ENCODE measurements at places on chromosomes 12 and 14.

DNA sequence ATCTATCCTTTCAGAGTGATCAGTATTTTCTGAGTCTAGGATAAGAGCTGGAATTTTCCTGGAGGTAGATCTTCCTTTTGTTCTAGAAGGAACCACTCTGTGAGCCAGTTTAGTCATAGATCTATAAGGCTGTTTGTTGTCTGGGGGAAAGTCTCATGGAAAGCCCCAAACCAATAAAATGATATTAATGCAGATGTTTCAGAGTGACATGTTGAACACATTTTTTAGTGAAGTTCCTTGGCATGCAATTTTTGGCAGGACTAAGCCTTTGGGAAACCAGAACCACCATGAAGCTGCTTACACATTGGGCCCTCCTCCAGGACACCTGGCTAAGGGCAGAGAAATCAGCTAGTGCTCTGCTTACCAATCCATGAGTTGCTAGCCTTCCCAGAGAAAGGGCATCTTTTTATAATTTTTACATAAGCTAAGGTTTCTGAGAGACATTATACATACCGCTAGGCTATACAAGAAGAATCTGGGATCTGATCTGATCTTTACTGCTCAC is 101.5 kb upstream of the PCED1B start:
- no peak for DNase-seq

DNA sequence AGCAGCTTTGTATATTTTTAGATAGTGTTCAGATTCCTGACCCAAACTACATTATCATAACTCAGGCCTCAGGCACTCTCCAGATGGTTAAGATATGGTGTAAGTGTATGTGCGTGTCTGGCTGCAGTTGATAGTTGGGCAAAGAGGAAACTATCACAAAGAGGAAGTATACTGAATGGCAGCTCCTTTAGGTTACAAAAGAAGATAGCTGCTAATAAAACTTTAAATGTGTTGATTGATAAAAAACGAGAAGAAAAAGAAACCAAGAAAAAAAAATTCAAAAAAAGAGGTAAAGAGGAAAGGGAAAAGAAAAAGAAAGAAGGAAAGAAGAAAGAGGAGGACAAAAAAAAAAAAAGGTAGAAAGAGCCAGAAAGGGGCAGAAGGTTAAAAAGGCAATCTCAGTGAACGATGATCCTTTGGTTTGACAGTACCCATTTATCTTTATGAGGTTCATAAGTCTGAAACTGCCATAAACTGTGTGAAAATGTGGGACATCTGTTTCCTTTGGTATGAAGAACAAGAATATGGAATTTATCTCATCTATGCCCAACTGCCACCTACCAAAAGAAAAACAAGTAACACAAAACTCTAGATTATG is 42.2 kb downstream of the TAOK3 start:
- DNase-seq: no peak

- DNase-seq: no peak
These were observed 42.9 kb downstream of the TRIP11 start for GRCh38 chr14:91996948-91997371.

- no peak for DNase-seq
These were observed 108.1 kb upstream of the DIO3 start for GRCh38 chr14:101453225-101453624.

DNA sequence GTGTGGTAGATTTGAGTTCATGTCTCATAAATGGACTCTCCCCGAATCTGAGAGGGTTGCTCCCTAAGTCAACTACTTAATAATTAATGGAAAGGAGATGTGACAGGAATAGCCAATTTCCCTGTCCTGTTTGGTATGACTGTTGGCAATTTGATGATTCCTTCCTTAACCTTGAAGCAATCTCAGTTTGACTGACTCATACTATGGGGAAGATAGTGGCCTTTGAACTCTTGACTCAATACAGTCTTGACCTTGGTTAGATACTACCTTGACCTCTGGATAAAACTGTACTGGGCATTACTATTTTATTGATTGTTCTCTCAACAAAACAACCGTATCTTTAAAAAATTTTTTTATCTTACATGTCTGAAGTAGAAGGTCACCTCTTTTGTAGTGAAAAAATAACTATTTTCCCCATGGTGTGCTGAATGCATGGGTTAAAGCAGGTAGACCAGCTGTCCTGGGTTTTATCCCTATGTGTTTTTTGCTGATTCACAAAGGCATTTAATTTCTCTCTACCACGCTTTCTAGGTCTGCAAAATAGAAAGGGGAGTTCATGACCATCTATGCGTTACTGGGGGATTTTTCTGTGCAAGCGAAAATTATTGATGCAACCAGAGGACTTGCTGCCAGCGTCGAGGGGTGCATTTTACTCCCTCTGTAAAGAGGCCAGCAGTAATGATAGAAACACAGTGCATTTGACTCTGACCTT is 80.1 kb downstream of the ETV6 start:
- DNase-seq: no peak

DNA sequence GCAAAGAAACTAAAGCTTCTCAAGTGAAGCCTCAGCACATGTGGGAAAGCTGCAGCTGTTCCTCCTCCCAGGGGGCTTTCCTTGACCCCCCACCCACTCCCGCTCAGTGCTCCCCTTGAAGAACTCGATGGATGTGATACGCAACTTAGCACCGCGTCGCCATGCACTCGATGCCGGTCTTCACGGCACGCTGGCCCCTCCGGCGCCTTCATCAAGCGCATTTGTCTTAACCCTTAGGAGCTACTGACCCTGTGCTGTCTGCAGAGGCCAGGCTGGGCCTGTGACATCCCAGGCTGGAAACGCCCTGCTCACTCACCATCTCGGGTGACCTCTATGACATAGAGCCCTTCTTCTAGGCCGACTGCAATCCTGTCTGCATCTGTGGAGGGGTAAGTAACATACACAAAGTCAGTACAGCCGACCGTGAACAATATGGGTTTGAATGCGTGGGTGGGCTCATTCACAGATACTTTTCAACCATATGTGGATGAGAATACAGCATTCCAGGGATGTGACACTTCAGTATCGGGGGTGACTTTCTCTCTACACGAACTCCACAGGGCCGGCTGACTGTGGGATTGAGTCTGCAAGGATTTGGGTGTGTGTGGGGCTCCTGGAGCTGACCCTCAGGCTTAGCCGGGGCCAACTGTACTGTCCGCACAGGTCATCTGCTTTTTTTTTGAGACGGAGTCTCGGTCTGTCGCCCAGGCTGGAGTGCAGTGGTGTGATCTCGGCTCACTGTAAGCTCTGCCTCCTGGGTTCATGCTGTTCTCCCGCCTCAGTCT is 23.1 kb downstream of the AMN start:
- DNase-seq: no peak

DNA sequence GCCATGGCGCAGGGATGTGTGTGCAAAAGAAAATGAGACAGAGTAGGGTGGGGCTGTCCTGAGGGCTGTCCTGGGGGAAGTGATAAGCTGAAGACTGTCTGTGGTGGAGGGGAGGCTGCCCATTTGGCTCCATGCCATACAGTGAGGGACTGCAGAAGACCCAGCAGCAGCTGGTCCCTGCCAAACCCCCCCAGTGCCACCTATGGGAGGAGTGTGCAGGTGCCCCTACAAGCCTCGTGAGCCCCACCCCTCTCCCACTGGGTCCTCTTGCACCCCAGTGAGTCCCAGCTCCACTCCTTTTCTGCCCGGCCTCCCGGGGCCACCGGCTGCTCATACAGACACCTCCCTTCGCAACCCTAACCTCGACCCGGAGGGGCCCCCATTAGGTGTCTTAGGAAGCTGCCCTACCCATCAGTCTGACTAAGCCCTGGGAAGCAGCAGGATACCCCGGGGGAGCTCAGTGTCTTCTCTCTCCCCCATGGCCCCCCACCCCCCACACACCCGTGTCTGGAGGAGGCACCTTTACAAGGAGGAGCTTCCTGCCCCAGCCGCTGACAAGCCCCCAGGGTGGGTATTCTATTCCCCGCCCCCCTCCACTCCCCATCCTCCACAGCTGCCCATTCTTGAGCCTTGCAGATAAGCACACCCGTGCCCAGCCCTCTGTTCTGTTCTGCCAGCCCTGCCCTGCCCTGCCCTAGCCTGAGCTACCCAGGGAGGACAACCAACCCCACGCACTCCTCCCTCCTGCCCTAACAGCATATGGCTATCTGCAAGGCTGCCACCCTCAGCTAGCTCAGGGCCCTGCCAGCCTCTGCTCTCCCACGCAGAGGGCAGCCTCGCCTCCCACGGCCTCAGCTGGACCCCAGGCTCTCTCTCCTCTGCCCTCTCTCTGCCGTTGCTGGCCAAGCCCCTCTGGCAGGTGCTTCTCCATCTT is 41.9 kb downstream of the SLC6A12 start:
- DNase-seq: no peak

DNA sequence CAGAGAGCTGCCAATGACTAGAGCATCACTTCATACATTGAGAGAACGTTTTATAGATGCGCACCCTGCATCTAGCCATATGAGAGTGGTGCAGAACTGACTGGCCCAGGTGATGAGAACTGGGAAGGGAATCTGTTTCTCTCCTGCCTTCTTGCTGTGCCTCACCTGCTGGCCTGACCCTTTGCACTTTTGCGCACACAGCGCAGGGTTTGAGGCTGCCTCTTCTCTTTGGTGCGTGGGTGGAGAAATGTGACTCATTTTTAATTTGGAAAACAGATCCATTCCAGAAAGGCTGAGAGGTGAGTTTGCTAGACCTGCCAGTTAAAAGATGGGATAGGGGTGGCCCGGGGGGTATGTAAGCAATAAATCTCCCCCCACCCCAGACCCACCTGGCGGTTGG is 453 bp upstream of the ESRRB start:
- DNase-seq: no peak

DNA sequence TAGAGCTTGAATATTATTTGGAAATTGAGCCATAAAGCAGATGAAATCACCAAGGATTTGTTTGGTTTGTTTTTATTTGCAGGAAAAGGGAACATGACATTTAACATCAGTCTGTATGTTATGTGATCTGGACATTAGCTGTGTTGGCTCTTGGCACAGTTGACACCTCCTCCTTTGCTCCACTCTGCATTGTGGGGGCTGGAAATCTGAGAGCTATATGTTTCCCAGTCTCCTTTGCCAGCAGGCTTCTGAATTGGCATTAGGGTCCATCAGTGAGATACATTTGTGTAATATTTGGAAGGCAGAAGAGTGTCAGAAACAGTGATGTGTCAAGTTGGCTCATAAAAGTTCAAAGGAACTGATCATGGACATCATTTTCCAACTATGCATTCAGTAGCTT is 322.1 kb upstream of the ATP2B1 start:
- DNase-seq: no peak

DNA sequence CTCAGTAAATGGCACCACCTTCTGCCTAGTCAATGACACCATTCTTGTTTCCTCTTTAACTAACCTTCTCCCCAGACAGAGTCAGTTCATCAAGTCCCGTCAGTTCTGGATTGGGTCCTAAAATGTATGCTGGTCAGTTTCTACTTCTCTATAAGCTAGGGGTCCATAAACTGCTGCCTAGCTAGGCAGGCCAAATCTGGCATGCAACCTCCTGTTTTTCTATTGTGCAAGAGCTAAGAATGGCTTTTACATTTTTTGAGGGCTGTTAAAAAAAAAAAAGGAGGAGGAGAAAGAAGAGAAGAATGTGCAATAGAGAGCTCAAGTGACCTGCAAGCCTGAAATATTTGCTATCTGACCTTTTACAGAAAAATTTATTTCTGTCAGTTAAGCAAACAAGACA is 6.4 kb upstream of the TMED10 start:
- no peak for DNase-seq

- DNase-seq: no peak
These were observed 35.7 kb downstream of the RIN3 start for GRCh38 chr14:92549105-92549858.

GRCh38 chr12:78898416-78898815 is 33.8 kb downstream of the SYT1 start:
- DNase-seq: no peak

GRCh38 chr14:101119830-101120571 is 216.5 kb upstream of the RTL1 start:
- DNase-seq: no peak

DNA sequence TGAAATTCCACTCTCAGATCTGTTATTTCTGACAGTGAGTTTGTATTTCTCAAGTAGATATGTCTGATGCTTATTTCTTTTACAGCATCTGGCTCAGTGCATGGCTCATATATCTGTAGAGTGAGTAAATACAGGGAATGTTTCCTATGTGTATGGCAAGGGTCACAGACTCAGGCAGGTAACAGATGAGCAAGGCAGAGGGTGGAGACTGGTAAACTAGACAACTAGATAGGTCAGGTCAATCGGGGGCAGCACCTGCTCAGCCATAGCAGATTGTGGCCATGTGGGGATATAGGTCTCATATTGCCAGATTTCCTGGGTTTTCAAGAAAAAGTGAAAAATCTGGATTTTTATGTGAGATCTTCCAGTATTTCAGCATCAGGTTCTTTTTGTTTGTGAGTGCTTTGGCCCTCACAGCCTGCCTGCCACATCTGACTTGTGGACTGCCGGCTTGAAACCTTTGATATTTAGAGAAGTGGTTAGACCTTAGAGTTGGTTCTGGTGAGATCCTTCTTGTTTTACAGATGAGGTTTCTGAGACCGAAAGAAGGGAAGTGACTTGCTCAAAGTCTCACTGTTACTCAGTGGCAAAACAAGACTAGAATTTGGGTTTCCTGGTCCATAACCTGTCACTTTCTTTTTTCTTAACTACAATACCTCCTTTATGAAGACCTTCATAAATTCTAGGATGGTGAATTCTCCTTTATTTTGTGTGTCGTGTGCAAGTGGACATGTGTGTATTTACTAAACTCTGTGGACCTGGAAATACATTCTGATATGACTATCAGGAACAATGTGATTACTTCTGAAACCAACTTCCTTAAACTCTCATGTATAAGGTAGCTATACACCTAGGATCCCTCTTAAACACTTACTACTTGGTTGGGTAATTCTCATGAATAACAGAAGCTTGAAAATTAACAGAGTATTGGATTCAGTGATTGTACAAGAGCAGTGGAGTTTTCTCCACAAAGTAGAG is 34.4 kb downstream of the PROX2 start:
- no peak for DNase-seq

DNA sequence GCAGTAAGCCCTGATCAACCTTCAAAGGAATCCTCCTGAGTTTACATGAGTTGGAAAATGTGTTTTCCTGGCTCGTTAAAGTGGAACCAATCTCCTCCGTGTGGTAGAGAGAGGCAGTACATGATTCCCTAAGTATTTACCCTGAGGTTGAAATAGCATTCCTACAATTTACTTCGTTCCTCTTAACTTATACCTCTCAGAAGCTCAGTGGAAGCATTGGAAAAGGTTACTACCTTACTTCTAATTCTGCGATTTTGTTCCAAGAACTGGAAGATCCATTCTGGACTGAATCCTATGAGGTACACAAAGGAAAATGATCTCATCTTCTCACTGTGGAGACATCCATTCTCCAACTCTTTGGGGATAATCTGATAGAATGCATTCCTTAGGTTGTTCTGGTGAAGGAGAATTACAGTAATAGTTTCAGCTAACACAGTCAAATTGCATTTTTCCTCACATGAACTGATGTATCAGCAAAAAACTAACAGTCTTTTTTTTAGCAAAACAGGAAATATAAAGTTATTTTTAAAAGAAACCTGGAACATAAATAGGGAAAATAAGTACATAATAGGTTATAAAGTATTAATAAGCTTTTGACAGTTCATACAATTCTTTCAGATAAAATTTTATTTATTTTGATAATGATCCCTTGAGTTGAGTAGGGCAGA is 475.6 kb downstream of the PDZRN4 start:
- no peak for DNase-seq

- DNase-seq: no peak
These were observed 24.1 kb downstream of the YAF2 start for GRCh38 chr12:42213954-42214426.

- no peak for DNase-seq
These were observed 170.6 kb downstream of the SLC2A13 start for GRCh38 chr12:39935275-39935674.

All from activated T-helper 1 cell treated with Interleukin-2 at 50 U/mL for 16 hours (primary cell).